Bronchial smooth muscle cell (primary cell): ENCODE measurements at places on chromosomes 13 and 19. TPM values are rescaled to one million over a fixed set of nuclear protein-coding genes. Genes with fewer than 3 reads are reported as not detected.

The PSG6 gene
- total RNA-seq = not detected in 2 replicates

The TDRD3 gene
- total RNA-seq = 18.8 and 18.9 TPM in 2 replicates

The CPAMD8 gene
- 0.47 and 0.69 TPM in 2 replicates for total RNA-seq

The LILRA1 gene
- not detected in 2 replicates for total RNA-seq
